ENCODE measurements at places on chromosomes 4 and X.

- no peak for DNase-seq
These were observed 45.6 kb downstream of the PPP2R2C start for GRCh38 chr4:6426571-6427438.

- DNase-seq = no peak
These were observed 25.8 kb upstream of the STBD1 start for GRCh38 chr4:76280488-76281441.

DNA sequence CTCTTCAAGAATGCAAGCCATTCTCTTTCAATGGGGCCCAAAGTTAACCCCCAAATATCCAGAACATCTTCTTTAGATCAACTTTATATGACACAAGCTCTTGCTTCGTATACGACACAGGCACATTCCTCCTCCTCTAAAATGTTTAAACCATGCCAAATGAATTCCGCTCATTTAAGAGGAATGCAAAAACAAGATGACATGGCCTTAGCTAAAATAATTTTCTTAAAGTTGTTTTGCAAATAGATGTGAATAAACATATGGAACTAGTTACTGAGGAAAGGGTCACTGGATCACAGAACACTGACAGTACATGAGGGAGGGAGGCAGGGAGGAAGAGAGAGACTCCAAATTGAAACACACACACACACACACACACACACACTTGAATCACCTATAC, 97.4 kb downstream of the RASL11B start:
- DNase-seq = no peak

DNA sequence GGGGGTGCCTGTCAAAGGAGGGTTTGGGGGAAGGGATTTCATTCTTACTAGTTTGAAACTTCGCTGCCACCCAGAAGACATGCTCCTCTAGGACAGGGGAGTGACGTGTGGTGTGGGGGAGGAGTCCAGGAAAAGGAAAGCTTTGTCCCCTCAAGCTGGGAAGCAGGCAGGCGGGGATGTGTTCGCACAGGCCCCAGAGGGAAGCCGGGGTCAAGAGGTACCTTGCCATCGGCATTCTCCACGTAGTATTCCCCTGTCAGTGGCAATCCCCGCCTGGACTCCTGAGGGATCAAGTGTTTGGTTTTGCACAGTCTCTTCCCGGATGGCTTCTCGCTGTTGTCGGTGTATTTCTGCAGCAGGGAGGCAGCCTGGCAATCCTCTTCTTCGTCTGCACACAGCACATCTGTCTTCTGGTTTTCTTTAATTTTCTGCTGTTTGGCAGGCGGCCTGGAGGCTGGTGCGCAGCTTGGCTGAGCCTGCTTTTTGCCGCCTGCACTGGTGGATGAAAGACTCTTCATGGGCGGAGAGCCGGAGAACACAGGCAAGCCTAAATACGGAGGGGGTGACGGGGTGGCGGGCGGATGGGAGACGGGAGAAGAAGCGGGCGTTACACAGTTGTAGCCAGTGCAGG, 35.1 kb downstream of the BCOR start:
- no peak for DNase-seq

DNA sequence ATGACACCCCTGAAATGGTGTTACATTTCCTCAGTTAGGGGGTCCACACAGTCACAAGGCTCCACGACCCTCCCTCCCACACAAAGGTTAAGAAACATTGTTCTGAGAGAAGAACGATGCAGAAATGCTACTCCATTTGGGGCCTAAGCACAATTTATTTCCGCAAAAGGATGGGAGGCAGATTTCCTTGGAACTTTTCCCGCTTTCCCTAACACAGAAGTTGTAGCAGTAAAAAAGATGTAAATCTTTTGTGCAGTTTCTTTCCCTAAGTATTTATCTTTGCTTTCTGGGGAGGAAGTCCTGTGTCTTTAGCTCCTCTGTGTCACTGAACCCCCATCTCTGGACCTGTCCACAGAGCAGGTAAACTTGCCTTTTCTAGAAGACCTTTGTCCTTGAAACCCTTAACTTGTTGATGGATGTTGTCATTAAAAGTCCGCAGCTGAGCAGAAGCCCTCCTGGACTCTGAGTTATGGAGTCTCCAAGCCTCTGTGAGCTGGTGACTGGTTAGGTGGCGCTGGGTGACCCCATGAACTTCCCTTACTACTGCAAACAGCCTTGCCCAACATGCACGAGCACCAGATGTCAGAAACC, 67.2 kb upstream of the SHISA3 start:
- peak; percentile 22 for DNase-seq

DNA sequence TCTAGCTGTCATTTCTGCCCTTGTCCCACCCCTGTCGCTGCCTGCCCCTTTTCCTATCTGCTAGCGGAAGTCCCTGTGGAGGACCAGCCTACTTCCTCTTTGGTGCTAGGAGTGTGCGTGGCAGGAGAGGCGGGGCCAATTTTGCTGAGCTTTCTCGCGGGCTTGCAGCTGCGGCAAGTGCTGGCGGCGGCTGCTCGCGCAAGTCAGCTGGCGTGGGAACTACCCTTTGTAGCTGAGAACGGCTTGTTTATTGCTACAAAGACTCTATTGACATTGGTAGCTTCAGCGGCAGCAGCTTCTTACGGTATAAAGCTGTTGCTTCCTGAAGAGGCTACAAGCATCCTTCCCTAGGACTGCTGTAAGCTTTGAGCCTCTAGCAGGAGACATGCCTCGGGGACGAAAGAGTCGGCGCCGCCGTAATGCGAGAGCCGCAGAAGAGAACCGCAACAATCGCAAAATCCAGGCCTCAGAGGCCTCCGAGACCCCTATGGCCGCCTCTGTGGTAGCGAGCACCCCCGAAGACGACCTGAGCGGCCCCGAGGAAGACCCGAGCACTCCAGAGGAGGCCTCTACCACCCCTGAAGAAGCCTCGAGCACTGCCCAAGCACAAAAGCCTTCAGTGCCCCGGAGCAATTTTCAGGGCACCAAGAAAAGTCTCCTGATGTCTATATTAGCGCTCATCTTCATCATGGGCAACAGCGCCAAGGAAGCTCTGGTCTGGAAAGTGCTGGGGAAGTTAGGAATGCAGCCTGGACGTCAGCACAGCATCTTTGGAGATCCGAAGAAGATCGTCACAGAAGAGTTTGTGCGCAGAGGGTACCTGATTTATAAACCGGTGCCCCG, at the start of gene MAGEH1:
Gene MAGEH1, plus strand, starts transcription at position 138 of the 843 bp plus-strand sequence. Its CDS starts 248 bp downstream, at position 386.
- DNase-seq = peak; percentile 76

DNA sequence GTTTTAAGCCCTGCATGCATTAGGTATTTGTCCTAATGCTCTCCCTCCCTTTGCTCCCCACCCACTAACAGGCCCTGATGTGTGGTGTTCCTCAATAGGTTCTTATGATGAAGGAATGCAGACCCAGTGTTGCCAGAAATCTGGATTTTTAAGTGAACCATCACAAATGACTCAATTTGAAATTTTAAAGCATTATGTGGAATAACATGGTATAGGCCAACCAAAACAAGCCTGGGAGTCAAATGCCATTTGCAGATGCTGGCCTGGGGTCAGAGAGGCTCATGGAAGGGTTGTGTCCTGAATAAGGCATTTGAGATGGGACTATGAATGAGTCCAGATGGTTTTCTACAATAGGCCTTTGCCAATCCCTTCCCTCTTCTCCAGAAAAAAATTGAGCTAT, 179.6 kb downstream of the SHROOM3 start:
- no peak for DNase-seq

- DNase-seq = peak; percentile 75
These were observed 7.6 kb upstream of the UNC5C start for GRCh38 chr4:95556207-95556859.

- no peak for DNase-seq
These were observed 7.4 kb downstream of the PCDH18 start for GRCh38 chr4:137524725-137525369.

GRCh38 chrX:154819771-154820341, 14.6 kb upstream of the MPP1 start:
- DNase-seq = no peak

DNA sequence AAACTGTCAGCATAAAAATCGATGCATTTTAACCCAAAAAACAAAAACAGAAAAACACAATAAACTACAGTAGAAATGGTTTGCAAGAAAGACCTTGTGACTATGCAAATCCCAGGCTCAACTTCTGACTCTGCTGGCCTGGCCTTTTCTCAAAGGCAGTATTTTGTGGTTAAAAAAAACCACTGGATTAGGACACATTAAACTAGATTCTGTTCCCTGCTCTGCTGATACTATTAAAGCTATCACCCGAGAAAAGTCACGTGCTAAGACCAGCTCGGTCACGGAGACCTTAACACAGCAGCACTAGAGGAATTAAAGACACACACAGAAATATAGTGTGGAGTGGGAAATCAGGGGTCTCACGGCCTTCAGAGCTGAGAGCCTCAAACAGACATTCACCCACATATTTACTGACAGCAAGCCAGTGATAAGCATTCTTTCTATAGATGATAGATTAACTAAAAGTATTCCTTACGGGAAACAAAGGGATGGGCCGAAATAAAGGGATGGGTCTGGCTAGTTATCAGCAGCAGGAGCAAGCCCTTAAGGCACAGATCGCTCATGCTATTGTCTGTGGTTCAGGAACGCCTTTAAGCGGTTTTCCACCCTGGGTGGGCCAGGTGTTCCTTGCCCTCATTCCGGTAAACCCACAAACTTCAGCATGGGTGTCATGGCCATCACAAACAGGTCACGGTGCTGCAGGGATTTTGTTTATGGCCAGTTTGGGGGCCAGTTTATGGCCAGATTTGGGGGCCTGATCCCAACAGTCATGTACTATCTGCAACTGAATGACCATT, 16.1 kb downstream of the CBR4 start:
- DNase-seq = peak; percentile 19

DNA sequence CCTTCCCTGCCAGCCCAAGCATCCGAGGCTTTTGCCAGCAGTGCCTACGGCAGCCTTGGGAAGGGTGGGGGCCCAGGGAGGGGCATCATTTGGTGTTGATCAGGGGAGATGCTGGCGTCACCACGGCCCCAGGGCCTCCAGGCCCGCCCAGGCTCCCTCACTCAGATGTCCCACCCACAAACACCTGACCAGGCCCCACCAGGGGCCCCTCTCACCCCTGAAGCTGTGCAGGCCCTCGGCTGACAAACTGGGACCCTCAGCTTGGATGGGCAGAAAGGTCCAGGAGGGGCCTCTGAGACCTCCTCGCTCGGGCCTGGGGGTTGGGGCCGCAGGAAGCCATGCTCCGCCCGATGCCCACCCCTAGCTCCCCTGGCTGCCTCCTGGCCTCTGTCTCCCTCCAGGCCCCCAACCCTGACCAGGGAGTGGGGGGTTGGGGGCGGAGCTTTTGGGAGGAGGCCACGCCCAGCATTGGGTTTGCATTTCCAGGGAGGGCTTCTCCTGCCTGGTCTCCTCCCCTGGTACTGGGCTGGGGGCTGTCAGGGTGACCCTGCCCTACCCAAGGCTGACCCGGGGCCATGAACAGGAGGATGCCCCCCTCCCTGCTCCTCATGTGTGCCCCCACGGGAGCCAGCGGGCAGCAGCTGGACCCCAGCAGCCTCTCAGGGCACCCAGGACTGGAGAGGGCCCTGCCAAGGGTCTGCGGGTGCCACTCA, 33.4 kb upstream of the SPON2 start:
- DNase-seq = no peak

DNA sequence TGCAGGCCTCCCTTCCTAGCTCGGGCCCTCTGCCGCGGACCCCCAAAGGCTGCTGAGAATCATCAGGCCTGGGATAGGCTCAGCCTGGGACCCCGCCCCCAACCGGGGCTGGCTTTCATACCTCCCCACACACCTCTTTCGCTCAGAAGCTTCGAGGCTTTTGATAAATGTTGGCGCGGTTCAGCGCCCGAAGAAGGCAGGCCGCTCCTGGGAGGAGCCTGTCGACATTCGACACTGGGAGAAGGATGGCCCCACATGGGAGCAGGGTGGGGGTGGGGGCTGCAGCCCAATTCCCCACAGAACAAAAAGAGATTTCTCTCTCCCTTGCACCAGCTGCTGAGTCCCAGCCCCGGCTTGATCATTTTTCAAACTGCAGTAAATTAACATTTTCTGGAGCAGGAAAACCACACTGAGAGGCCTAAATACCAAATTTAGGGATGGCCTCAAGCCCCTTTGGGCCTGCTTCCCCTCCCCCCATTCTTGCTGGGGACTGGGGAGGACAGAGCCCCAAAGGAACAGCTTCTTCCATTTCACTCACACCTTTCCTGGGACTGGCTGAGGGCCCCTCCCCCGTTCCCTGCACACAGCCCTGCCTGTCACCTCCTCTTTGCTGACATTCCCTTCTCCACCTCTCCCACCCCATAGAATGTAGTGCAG, 112.9 kb upstream of the PJA1 start:
- DNase-seq = no peak

GRCh38 chrX:11750694-11751093, 7.3 kb upstream of the MSL3 start:
- DNase-seq = no peak

DNA sequence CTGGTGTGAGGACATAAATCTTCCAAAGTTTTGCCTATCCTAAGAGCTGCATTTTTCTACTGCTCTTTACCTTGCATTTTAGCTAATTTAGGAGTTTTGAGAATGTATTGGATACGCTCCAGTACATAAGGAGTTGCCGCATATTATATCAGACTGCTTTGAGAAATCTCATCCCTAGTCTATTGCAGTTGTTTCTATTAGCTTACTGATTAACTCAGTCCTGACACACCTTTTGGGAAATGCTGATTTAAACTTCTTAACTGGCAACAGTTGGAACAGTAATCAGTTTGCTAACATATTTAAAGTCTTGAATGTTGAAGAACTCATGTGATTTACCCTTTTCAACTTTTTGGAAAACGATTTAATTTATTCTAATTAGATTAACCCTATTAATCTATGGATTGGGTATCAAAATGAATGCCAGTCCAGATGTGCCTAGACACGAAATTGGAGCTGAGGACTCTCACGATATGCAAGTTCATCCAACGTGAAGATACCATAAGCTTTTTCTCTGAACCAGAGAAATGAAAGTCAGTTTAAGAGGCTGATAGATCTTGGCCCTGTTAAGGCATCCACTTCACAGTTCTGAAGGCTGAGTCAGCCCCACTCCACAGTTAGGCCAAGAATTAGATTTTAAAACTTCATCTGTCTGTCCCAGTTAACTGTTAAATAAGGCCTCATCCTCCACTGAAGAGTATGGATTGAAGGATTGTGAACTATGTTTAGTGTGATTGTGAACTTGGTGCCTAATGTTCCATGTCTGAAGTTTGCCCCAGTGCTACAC, 90.0 kb downstream of the MAOA start:
- DNase-seq = peak; percentile 1

DNA sequence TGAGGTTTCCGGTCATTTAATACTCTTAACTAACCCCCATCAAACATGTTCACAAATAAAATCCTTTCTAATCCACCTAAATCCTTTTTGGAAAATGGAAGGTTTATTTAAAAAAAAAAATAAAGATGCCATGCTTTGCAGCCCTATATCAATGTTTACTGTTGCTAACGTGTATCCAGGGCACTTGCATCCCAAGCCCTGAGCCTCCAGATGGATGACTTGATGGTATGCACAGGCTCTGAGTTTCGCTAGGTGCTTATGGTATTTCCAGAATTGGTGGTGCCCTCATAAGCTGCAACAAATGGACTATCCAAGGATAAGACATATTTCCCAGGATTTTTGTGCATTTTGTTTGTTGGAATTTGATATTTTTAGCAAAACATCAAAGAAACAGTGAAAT, 257.7 kb downstream of the PRDM5 start:
- no peak for DNase-seq

DNA sequence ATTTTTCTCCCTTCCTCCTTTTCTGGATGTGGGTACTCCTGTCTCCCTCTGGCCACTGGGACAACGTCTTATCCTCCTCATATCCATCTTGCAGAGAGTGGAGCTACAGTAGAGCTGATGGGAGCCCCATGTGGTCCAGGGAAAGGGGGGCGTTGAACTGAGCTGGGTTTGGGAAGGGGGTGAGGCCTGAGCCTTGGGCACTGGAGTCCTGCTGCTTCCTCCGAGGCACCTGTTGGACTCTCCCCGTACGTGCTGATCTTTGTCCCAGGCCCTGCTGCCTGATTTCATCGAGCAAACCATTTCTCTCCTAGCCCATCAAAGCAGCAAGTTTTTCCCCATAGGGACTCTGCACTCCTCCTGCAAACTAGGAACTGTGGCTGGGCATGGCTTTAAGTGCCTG, 94.3 kb downstream of the STOX2 start:
- no peak for DNase-seq
